ENCODE measurements at places on chromosomes 3 and 15.

DNA sequence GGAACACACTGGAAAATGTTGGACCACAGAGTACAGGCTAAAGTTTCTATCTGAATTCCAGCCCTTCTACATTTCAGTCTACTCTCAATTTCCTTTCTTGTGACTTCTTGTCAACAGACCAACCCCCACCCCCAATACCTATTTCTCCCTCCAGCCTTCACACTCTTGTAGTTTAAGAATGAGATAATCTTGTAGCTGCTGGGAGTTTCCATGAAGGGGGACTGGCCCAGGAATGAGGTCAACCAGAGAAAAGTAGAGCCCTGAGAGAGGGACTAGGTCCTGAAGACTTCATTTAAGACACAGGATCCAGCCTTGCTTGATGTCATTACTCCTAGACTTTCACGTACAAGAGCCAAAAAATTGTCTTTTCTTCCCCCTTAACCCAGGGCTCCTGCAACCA lies 29.5 kb upstream of the FAM107A start:
- no peak for DNase-seq

GRCh38 chr3:108088697-108089096 lies 2.1 kb downstream of the CD47 start:
- peak; percentile 52 for DNase-seq

DNA sequence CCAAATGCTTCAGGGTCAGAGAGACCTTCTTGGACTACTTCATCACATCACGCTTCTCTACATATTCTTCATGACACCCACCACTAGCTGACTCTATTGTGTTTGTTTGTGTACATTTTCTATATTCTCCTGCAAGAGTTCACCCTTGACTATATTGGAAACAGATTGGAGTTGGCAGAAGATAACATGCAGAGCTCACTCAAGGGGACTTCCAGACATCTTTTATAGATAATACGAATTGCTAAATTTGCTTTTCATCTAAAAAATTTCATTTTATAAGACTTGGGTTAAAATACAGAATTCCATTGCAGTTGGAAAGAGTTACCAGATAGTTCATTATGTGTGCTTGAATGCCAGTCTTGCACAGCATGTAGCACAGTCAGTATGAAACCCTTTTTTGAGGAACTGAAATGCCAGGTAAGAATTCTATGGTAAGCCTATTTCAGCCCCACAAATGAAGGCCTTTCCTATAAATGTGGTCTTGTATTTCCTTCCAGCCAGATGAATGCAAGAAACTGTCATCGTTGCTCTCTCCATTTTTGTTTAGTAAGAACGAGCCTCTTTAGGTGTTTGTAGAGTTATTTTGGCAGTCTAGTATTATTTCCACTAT lies 177.6 kb downstream of the GHSR start:
- DNase-seq = no peak

- no peak for DNase-seq
These were observed 33.4 kb downstream of the PDZRN3 start for GRCh38 chr3:73591286-73591800.

All from hematopoietic multipotent progenitor cell (in vitro differentiated cells).